ENCODE measurements at places on chromosomes 2 and 18. TPM values are rescaled to one million over a fixed set of nuclear protein-coding genes. Genes with fewer than 3 reads are reported as not detected.
A peak's percentile ranks its signal among the peaks of the same experiment; 100 is the strongest.

The ASAP2 gene
- 0.25 TPM for total RNA-seq

GRCh38 chr2:69092857-69093256, 79.9 kb downstream of the ANTXR1 start:
- H3K27me3 ChIP-seq = peaks cover 53% of the 10 kb centered on the region
- H3K4me3 ChIP-seq = no peak overlapping the region
- no peaks in the 10 kb centered on the region for H3K36me3 ChIP-seq
- no peaks in the 10 kb centered on the region for H3K4me1 ChIP-seq

DNA sequence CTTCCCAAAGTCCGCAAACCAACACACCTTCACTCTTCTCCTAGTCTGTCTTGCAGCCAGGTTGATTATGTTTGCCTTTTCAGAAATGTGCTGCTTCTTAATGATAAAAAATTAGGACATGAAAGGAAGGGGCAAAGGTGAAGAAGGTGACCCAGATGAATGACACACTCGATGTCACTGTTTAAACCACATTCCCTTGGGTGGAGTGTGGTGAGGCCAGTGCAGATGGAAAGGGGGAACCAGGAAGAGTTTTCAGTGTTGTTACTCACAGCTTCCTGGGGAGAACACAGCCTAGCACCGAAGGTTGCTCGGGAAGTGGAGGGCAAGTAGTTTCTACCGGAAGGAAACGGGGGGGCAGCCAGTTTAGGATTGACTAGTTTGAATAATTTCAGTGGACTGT, 57.2 kb upstream of the BOD1L2 start:
- peaks cover 9% of the 10 kb centered on the region for H3K4me1 ChIP-seq
- H3K4me3 ChIP-seq = no peak overlapping the region
- no peak overlapping the region for H3K27ac ChIP-seq
- no peak for DNase-seq

DNA sequence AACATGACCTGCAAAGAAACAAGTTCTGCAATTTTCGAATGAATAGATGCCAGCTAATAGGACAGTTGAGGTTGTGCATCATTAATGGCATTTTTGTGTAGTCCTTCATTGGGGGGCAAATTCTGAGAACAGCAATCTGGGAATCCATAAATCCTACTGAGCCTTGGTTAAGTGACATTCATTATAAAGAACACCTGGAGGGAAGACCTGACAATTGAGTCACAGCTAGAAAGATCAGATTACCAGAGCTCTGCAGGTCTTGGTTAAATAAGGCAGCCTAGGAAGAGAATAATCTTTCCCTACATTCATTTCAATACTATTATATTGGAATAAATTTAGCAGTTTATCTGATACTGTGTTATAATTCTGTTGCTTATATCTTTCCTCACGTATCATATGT, 14.3 kb downstream of the KCNH7 start:
- H3K4me3 ChIP-seq = no peak overlapping the region
- no peak overlapping the region for H3K27ac ChIP-seq
- DNase-seq = no peak
- no peaks in the 10 kb centered on the region for H3K27me3 ChIP-seq

DNA sequence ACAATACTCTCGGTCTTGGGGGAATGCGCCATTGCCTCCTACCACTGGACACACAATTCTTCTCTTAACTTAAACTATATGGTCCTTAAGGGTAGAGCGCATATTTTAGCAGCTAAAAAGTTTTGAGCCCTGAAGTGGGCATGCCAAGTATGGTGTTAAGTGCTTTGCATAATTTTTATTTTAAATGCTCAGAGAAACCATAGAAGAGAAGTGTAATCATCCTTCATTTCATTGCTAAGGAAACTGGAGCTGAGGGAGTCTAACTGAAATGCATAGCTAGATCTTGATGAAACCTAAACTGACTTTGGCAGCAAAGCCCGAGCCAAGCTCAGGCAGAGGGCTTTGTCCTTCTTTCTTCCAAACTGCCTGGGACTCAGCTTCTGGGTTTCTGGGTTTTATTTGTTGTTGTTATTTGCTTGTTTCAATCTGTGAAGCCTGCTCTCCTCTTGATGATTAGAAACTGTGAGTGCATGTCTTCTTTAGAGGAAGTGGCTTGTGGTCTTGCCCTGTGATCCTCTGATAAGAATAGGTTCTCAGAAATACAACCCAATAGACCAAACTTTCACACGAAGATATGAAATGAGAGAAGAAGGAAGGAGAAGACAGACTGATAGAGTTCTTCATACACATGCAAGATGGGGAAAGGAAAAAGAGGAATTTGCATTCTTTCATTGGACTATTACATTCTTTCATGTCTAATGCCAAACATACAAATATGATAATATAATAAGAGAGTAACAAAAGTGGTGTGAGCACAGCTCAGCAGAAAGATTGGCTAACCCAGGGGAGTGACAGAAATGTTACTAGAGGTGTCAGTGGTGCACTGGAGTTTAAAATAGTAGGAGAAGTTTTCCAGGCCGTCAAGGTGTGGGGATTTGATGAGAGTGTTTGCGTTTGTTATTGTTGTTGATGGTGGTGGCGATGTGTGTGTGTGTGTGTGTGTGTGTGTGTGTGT, 7.5 kb upstream of the RNF144A start:
- DNase-seq = peak; percentile 66
- peak overlapping the region; percentile 25 for H3K4me3 ChIP-seq
- H3K36me3 ChIP-seq = peaks cover 77% of the 10 kb centered on the region
- H3K27ac ChIP-seq = peak overlapping the region; percentile 67

- H3K27ac ChIP-seq = no peak overlapping the region
- peaks cover 39% of the 10 kb centered on the region for H3K27me3 ChIP-seq
- no peak for DNase-seq
- H3K4me1 ChIP-seq = peaks cover 1% of the 10 kb centered on the region
These were observed 6.9 kb downstream of the ABCG5 start for GRCh38 chr2:43831543-43832294.

GRCh38 chr2:207587305-207587704, 37.9 kb downstream of the METTL21A start:
- no peaks in the 10 kb centered on the region for H3K27me3 ChIP-seq
- H3K36me3 ChIP-seq = peaks cover 90% of the 10 kb centered on the region
- H3K4me1 ChIP-seq = no peaks in the 10 kb centered on the region

All from activated CD4-positive, alpha-beta memory T cell treated with anti-CD3 and anti-CD28 coated beads, Interleukin-2, amount 10 ng/mL, durations not matched to agents 7 days and 5 days (primary cell).